A549 treated with DMSO at 1 μM for 4 hours (cell line): ENCODE measurements at places on chromosomes 3 and 15. TPM values are rescaled to one million over a fixed set of nuclear protein-coding genes. Genes with fewer than 3 reads are reported as not detected.

The ARGFX gene
- total RNA-seq = not detected in 5 replicates

The GOLGA8T gene
- 0.66 to 1.7 TPM (median 1.3 TPM) in 5 replicates for total RNA-seq

The RMDN3 gene
- total RNA-seq = 21.9 to 25.0 TPM (median 24.0 TPM) in 5 replicates

The TM4SF4 gene
- total RNA-seq = 28.1 to 57.9 TPM (median 35.5 TPM) in 5 replicates

The TADA3 gene
- 55.6 to 60.5 TPM (median 58.6 TPM) in 5 replicates for total RNA-seq

The FAM174B gene
- total RNA-seq = 6.9 to 8.5 TPM (median 7.5 TPM) in 5 replicates

The CHL1 gene
- total RNA-seq = 0.02 TPM in 1 of 5 replicates, not detected in the others

The CCDC13 gene
- 0.40 to 0.79 TPM (median 0.58 TPM) in 5 replicates for total RNA-seq

The BCL2A1 gene
- 16.7 to 27.1 TPM (median 19.4 TPM) in 5 replicates for total RNA-seq

The RPP25 gene
- 20.4 to 28.4 TPM (median 27.3 TPM) in 5 replicates for total RNA-seq
